NCI-H510A (cell line): ENCODE measurements at places on chromosomes 2 and 18.

GRCh38 chr2:241958818-241959545 lies 89.5 kb downstream of the RTP5 start:
- DNase-seq: no peak

- no peak for DNase-seq
Observed at GRCh38 chr18:74766251-74766650, 168.6 kb downstream of the ZNF407 start.

GRCh38 chr18:36693931-36694620 lies 134.7 kb downstream of the TPGS2 start:
- DNase-seq: peak; percentile 95

GRCh38 chr18:62880673-62881364 lies 165.5 kb downstream of the PHLPP1 start:
- DNase-seq: peak; percentile 37

- no peak for DNase-seq
Observed at GRCh38 chr2:74425523-74425922, 4.0 kb downstream of the WDR54 start.

DNA sequence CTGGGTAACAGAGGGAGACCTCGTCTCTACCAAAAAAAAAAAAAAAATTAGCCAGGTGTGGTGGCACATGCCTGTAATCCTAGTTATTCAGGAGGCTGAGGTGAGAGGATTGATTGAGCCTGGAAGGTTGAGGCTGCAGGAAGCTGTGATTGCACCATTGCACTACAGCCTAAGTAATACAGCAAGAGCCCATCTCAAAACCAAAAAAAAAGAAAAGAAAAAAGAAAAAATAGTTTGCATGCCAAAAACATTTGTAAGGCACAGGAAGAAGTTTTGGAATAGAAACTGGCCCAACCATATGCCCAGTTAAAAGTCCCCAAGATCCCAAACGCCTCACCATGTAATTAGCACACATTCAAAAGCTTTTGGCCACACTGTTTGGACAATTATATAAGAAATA lies 13.4 kb upstream of the ACOXL start:
- no peak for DNase-seq

DNA sequence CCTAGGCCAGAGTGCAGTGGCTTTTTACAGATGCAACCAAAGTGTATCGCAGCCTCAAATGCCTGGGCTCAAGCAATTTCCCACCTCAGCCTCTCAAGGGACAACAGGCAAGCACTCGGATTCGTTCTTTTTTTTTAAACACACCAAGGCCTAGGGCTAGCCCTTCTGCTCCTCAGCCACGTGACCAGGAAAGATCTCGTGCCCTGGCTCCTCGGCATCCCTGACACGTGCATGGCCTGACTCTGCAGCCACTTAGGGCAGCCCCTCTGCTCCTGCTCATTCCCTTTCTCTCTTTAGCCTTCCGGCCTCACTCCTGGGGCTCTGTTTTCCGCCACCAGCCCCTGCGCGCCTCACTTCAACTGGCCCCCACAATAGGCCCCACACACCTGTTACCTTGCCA lies 18.4 kb downstream of the FAM178B start:
- DNase-seq: no peak

- no peak for DNase-seq
Observed at GRCh38 chr2:143357966-143358365, 228.7 kb downstream of the ARHGAP15 start.

DNA sequence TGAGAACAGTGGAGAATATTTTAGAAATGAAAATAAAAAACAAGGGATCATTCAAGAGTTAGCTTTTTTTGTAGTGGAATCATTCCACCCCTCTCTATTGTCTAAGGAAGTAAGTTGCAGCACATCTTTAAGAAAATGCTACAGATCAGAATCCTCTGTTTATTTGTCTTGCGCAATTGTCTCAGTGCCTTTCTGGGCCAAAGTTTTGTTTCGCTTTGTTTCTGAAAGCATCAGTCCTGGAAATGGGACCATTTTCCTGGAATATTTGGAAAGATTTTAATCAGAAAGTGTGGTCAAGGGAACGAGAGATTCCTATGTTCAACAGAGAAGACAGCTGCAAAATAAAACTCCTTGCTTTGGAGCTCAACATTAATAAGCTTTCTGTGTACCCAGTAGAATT lies 74.0 kb downstream of the NRXN1 start:
- DNase-seq: no peak

GRCh38 chr2:48268671-48269070 lies 261.3 kb upstream of the STON1 start:
- DNase-seq: no peak

- DNase-seq: no peak
Observed at GRCh38 chr18:75304678-75305557, 94.3 kb downstream of the TSHZ1 start.

DNA sequence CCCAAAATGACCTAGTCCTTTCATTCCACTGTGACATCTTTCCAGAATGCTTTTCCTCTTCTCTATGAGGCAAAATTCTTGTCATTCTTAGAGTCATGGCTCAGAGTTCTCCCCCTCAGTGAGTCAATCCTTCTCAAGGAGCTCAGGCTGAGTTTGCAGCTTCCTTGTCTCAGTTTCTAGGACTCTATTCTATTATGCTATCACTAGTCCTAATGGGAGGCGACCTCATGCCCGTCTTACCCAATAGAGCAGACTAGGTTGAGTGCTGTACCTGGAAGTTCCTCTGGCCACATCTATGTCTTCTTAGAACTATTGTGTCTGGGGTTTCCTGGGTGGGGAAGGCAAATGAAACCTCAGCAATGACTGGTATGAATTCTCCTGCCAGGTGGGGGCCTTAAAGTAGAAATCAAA lies 51.5 kb downstream of the HAUS1 start:
- no peak for DNase-seq

- no peak for DNase-seq
Observed at GRCh38 chr18:10410472-10411308, 43.7 kb upstream of the APCDD1 start.

- peak; percentile 26 for DNase-seq
Observed at GRCh38 chr2:121076885-121077549, 208.0 kb downstream of the TFCP2L1 start.

GRCh38 chr2:241798081-241798630 lies 10.8 kb upstream of the NEU4 start:
- no peak for DNase-seq

- DNase-seq: no peak
Observed at GRCh38 chr2:235113854-235114253, 162.0 kb downstream of the SH3BP4 start.

DNA sequence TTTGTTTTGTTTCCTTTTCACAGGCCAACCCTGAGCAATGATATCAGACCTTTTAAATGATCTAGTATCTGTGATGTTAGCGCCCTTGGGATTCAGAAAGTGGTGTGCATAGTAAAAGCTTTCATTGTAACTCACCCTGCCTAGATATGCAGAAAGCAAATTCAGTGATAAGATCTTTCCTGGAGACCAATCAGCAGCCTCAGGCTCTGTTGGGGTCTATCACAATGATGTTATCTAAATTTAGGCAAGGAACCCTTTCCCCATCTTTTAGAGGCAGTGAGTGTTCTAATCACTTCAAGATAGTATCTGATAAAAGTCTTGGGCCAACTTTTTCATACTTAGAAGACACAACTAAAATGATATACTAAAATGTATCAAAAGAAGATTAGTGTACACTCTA lies 23.6 kb upstream of the PNO1 start:
- no peak for DNase-seq

DNA sequence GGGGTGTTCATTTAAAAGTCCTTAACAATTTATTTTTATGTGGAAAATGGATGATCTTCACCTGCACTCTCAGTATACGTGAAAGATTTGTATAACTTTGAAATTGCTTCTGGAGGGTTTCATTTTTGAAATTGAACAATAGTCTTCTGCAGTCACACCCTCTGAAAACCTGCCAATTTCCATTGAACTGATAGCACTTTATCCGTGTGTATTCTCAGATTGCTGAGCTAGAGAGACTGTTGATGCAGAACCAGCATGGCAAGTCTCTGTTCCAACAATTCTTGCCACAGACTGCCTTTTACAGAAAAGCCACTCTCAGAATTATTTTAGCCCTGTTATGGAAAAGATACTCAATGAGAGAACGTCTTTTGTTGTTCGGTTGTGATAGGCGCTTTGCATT lies 6.6 kb upstream of the GULP1 start:
- no peak for DNase-seq

DNA sequence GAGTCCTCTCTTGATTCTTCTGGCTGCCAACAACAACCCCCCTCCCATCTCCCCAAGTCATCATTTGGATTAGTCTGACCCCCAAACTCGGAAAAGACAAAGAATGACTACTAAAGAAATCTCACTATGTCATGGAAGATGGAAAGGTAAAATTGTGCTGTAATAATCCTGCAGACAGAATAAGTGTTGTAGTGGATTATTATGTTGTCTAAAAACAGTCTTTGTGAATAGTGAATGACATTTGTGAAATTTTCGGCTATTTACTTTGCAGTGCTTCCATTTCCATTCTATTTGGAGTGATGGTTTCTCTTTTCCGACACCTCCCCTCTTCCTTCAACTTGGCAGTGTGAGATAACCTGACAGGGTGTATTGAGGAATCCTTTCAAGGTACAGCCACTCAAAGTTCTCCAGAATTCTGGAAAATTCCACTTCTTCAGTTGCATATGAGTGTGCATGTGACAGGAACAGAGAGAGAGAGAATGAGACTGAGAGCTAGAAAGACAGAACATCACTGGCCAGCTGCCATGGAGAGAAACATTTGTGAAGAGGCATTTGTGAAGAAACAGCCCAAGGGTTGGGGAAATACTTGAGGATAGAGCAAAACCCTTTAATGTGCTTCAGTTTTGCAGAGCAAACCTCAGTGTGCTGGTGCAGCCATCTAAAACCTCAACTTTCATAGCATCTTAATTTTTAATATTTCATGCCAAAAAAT lies 141.9 kb upstream of the DLX2 start:
- DNase-seq: no peak

DNA sequence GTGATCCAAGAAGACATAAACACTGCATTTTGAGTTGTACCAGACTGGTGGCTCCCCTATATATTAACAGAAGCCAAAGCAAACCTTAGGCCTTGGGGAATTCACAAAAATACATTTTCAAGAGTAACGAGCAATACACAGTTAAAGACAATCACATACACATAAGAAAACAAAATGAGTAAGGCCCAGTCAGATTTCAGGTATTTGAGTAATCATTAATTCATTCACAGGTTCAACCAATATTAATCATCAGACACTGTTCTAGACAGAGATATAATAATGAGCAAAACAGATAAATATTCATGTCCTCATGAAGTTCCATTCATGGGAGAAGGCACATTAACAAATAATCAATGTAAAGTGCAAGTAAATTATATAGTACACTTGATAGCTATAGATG lies 9.6 kb downstream of the STPG4 start:
- DNase-seq: no peak
